Epithelial cell of alveolus of lung (primary cell): ENCODE measurements at places on chromosomes 12 and 14. TPM values are rescaled to one million over a fixed set of nuclear protein-coding genes. Genes with fewer than 3 reads are reported as not detected.

NEUROD4 gene
- not detected in 2 replicates for total RNA-seq

LUM gene
- 299 and 746 TPM in 2 replicates for total RNA-seq

MGAT4C gene
- total RNA-seq: under 0.01 TPM in 1 of 2 replicates, not detected in the other

OR4K5 gene
- total RNA-seq: not detected in 2 replicates

TRHDE gene
- 16.8 and 20.8 TPM in 2 replicates for total RNA-seq
